ENCODE measurements at places on chromosomes 6 and 20.

DNA sequence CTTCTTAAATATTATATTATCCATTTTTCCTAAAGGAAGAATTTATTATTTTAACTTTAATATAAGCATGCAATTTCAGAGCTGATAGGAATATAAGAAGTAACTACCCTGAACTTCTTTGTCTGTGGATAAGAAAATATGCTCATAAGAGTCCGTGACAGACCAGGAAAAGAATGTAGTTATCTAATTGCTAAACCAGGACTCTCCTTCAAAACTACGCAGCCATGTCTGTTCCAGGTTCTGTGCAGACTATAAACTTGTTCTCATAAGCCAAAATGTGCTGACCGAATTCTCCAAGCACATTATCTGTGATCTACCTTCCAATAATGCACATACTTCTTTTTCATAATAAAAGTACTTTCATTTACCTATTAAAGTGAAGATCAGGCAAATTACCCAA is 116.5 kb downstream of the TRDN start:
- DNase-seq, result no peak

DNA sequence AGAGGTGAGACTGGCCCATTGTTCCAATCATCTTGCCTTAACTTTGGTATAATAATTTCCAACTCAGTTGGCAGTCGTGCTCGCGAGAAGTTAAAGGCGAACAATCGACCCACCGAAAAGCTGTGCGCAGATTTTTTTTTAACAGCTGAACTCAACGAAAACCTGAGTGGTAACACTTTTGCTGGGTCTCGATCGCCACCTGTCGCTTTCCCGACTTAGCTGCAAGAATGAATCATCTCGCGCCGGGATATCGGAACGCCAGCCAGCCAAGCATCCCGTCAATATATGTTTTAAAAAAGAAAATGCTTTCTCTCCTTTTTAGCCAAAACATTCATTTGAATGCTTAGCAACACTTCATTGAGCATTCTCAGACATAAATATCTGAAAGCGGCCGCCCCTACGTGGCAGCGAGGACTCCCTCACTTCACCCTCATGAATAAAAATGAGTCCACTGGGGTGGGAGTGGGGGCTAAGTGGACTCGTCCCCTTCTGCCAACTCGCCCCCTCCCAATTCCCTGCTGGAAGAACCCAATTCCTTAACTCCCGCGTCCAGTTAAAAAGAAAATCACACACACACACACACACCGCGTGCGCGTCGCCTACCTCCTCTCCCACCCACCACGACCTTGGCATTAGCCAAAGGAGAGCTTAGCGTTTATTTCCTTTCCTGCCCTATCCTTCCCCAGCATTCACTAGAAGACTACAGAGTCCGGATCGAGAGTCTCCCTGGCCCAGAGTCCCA is 1.5 kb downstream of the COL12A1 start:
- DNase-seq, result no peak

DNA sequence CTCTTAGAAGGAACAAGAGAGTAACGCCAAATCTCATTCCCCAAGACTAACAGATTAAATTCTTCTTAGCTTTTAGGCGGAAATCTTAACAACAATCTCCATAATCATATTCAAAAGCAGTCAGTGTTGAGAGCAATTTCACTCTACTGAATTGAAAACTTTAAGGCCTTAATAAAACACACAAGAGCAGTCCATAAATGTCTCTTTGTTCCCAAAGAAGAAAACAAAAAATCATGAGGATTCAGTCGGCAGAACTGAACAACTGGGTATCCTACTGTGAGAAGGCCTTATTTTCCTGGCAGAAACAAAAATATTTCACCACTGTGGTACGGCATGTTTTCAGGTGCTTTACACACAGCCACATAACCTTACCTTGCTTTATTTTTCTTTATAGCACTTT is 14.4 kb downstream of the ABHD12 start:
- no peak for DNase-seq

GRCh38 chr6:149153693-149154092 is 163.8 kb upstream of the TAB2 start:
- DNase-seq, result no peak

Data from stimulated activated CD8-positive, alpha-beta memory T cell treated with anti-CD3 and anti-CD28 coated beads, Interleukin-15, amount 100 ng/mL, for 48 hours (primary cell).